ENCODE measurements at places on chromosomes 12 and 14.

DNA sequence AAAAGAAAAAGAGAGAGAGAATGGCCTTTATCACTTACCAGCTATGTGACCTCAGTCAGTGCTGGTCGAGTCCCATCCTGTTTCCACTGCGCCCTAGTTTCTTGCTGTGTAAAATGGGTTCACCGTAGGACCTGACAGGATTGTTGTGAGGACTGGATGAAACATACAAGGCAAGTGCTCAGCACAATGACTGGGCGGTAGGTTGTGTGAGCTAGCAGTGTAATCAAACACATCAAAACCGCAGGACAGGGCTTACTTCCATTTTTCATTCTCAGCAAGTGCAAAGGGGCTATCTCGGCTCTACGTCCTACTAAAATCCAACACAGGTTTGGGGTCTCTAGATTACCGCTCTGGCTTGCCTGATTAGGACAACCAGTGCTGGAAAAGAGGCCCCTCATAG, 36.4 kb upstream of the ATXN2 start:
- peak; percentile 2 for DNase-seq

DNA sequence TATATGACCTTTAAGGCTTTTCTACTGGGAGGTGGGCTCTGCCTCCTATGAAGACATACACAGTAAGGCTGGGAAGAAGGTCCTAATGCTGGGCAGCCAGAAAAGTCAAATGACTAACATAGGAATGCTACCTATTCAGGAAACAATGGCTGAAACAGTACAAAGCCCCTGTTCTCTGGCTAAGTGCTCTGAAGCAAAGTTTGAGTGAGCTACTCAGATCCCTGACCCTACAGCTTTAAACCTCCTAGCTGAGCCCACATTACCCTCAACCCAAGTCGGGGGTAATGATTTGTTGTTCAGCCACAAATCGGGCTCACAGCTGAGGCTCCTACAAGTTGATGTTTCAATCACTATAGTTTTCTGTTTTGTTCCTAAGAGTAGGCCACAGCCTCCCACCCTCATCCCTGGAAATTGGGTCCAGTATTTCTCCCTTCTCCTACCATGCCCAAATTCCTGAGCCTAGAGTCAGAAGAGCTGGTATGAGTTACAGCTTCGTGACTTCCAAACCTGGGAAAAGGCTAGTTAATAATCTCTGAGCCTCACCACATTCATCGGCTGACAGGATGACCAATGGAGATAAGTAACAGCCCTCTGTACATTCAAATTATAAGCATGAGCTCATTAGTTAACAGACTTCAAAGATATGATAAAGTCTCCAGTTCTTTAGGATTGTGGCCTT, 46.5 kb downstream of the BTBD7 start:
- no peak for DNase-seq

- DNase-seq, result no peak
These were observed 162.4 kb upstream of the TMEM260 start for GRCh38 chr14:56417173-56417572.

- no peak for DNase-seq
These were observed 38.4 kb upstream of the BCL2L14 start for GRCh38 chr12:12032260-12032791.

- no peak for DNase-seq
These were observed 86.0 kb upstream of the OTX2 start for GRCh38 chr14:56896231-56896630.

- no peak for DNase-seq
These were observed 15.4 kb downstream of the BHLHE41 start for GRCh38 chr12:26109343-26109881.

DNA sequence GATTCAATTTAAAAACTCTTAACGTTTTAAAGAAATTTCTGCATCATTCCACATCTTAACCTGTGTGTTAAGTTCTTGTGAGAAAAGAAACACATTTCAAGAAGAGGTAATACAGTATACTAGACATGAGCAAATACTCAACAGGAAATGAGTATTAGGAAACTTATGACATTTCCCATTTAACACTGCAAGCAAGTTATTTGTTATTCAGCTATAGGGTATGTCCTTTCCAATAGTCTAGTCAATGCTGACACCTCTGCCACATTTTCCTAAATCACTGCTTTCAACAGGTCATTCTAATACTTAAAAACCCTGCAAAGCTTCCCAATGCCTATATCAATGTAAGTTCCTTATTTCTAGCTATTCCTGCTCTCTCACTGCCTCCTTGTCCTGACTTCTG, 93.1 kb downstream of the DDHD1 start:
- no peak for DNase-seq

- DNase-seq, result no peak
These were observed 27.1 kb upstream of the GPHB5 start for GRCh38 chr14:63345826-63346225.

- DNase-seq, result no peak
These were observed 469 bp downstream of the NGB start for GRCh38 chr14:77270361-77271112.

DNA sequence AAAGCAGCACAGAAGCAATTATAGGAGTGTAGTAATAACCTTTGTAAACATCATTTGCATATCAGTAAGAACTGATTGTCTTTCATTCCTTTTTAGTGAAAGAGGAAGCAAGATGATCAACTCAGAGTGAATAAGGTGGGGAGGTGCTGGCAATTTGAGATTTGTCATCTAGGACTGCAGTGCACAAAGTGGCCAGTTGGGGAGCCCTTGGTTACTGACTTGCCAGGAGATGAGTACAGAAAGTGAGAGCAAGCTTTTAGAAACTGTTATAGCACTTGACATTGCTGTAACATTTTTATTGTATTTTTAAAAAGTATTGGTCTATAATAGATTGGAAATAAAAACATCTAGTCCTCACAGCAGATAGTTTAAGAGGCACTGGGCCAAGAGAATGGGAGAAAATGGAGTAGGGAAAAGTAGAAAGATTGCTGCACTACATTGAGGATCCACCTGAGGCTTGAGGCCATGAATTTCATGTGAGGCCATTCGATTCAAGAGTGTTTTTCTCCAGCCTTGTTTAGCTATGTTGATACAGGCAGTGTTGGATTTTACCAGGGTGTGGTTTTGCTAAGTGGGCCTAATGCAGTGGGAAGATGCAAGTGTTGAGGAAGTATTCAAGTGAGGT, 98.2 kb downstream of the SNAPC1 start:
- DNase-seq, result peak; percentile 83

- no peak for DNase-seq
These were observed 355.5 kb downstream of the ATP23 start for GRCh38 chr12:58296863-58297262.

DNA sequence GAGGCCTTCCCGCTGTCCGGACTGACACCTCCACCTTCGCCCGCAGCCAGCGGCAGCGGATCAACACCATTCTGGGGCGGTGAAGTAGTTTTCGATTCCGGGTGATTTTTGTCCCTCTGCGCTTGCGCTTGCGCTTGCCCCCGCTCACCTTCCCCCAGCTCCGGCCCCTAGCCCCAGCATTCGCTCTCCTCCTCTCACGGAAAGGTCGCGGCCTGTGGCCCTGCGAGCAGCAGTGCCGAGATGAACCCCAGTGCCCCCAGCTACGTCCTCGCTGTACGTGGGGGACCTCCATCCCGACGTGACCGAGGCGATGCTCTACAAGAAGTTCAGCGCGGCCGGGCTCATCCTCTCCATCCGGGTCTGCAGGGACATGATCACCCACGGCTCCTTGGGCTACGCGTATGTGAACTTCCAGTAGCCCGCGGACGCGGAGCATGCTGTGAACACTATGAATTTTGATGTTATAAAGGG, 22.7 kb upstream of the SRGAP1 start:
- DNase-seq, result no peak

- DNase-seq, result no peak
These were observed 52.2 kb downstream of the NDUFA12 start for GRCh38 chr12:94951071-94951934.

DNA sequence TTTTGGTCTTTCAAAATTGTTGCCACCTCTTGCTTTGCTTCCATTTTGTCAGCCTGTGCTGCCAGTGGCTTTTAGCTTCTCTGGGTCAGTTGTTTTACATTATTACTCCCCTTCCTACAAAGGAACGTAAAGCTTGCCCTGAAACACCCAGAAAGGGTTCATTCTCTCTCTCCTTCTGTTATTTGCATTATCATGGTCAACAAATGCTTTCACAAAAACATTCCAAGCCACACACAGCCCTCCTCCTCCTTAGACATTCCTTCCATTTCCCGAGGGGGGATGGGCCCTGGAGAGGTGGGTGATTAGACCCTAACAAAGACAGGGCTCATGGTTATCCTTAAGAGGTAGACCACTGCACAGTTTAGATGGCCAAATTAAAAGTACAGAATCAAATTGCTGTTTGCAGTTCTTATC, 60.4 kb upstream of the SINHCAF start:
- no peak for DNase-seq

GRCh38 chr14:105126981-105127329, 41.6 kb downstream of the JAG2 start:
- DNase-seq, result no peak

GRCh38 chr12:84355561-84355960, 557.0 kb downstream of the SLC6A15 start:
- no peak for DNase-seq

DNA sequence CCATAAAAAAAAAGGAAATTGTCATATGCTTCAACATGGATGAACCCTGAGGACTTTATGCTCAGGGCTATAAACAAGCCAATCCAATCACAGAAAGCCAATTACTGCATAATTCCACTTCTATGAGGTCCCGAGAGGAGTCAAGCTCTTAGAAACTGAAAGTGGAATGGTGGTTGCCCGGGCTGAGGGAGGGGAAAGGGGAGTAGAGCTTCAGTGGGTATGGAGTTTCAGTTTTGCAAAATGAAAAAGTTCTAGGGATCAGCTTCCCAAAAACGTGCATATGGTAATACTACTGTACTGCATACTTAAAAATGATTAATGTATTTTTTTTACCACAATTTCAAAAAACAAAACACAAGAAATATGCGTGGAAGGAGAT, 52.0 kb downstream of the RNF34 start:
- no peak for DNase-seq

GRCh38 chr14:103402695-103403094, 17.5 kb downstream of the MARK3 start:
- DNase-seq, result no peak

DNA sequence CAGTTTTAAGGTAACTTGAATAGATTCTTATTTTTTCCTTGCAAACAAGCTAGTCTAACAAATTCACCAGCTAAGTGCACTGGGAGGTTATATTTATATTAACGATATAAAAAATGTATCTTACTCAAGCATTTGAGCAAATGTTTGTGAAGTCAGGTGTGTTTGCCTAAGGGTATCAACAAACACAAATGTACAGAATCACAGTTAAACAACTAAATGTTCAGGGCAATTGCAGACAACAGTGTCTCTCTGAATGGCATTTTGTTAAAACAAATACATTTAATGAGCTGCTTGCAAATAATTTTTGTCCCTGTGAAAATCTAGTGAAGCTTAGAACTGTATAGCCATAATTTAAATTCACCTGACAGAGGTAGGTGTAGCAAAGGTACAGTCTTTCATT, 28.2 kb upstream of the FLRT2 start:
- no peak for DNase-seq

DNA sequence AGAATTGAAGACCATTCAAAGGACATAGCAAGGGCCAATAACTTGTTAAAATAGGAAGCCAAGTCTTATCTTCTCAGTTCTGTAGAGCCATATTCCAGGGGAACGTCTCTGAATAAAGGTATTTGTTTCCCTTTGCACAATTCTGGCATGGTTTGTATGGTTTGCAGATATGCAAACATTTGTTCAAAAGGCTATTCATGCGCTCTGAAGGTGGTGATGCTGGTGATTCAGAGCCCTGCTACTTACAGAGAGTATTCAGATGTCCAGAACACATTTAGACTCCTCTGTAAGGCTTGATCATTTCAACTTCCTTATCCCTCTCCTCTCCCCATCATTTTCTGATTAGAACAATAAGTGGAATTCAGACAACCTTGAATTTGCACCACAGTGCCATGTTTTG, 35.9 kb downstream of the SLC4A8 start:
- DNase-seq, result no peak

DNA sequence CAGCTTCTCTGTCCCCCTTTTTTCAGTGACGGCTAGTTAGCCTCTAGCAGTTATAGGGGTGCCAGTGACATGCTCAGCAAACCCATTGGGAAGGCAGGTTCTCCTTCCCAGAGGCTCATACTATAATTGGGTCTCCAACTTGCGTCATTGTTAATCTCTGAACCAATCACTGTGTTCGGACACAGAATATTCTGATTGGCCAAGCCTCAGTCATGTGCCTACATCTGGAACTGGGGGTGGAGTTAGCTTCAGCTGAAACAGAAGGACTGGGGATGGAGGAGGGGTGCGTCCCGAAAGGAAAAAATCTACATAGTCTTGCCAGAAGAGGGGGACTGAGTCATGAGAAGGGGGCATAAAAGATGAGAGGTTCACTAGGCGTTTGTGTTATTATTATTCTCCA, 165.6 kb downstream of the SUDS3 start:
- no peak for DNase-seq

GRCh38 chr14:60946773-60947172, 34.1 kb downstream of the TRMT5 start:
- no peak for DNase-seq

- no peak for DNase-seq
These were observed 28.2 kb downstream of the FGF6 start for GRCh38 chr12:4417455-4417854.

DNA sequence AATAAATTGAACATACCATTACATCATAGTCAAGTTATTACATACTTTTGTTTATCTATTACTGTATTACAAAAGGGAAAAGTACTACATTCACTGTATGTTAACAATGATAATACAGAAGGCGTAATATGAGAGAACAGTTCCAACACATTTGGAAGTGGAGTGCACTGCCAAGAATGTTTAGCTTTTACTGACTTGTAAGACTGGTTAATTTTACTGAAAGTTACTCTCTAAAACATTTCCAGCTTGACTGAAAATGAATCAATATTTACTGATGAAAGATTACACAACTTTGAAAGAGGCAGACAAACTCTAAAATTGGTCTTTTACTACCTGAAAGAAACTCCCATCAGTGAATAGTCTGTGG, 728.5 kb downstream of the FSCB start:
- DNase-seq, result no peak

- no peak for DNase-seq
These were observed 727.6 kb downstream of the DIO2 start for GRCh38 chr14:79483477-79484388.

- DNase-seq, result no peak
These were observed 16.2 kb downstream of the ACIN1 start for GRCh38 chr14:23078692-23079116.

Data from activated CD4-positive, alpha-beta T cell treated with anti-CD3 and anti-CD28 coated beads for 48 hours (primary cell).